ENCODE measurements at places on chromosomes 13 and 19.

DNA sequence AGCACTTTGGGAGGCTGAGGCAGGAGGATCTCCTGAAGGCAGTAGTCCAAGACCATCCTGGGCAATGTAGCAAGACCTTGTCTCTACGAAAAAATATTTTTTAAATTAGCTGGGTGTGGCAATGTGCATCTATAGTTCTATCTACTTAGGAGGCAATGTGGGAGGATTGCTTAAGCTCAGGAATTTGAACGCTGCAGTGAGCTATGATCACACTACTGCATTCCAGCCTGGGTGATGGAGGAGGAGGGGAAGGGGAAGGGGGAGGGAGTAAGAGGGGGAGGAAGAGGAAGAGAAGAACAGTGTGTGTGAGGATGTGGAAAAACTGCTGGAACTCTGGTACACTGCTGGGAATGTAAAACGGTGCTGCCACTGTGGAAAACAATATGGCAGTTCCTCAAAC is 9.2 kb upstream of the CLIP3 start:
- no peak for DNase-seq

GRCh38 chr19:1214299-1214861 is 8.8 kb downstream of the STK11 start:
- no peak for DNase-seq

DNA sequence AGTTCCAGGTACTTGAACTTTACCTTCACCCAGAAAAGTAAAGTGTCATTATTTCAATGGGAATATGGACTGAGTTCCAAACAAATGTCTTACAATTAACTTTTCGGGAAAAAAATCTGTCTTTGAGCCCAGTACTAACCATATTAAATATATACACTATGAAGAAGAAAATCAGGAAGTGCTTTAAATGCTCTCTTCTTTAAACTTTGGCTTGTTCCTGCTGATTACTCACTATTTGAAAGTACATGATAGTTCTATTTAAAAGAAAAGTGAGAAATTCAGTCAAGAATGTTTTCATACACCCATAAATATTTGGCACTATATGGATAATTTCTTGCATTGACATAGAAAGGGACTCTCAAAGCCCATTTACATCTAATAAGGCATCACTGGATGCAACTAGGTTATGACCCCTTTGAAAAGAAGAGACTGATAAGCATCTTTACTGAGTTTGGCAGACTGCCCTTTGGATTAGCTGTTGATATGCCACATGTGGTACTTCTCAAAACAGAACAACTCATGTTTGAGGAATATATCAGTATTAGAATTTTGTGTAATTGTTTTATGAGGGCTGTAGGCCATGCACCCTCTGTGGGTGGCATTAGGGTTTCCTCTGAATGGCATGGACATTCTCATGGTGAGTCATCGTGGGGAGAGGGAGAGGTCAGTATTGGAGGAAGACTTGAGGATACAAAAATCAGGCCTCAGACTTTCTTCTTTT is 25.0 kb upstream of the VWA8 start:
- DNase-seq = no peak

GRCh38 chr13:41452462-41452861 is 4.9 kb upstream of the RGCC start:
- DNase-seq = no peak

- peak; percentile 27 for DNase-seq
Observed at GRCh38 chr13:77544355-77544754, 8.8 kb downstream of the SCEL start.

DNA sequence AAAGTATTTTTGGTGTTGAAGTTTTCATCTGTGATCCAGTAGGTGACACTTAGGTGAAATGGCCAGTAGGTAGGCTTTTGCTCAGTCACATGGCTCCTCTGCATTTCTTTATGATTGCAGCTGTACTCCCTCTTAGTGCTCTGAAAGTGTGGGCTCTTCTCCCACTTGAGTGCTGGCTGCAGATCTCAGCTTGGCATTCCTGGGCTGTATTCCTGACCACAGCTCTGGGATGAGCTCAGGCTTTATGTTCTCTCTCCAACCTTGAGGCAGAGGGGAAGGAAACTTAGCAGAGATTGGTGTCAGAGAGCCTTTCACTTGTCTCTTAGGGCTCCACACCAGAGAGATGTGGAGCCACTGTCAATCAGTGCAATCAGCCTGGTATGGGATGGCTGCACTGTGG is 254.3 kb downstream of the NDFIP2 start:
- DNase-seq = no peak
